ENCODE measurements at places on chromosomes 12 and 14.

GRCh38 chr14:44300916-44301315 is 206.2 kb downstream of the FSCB start:
- no peaks in the 10 kb centered on the region for H3K36me3 ChIP-seq
- H3K4me1 ChIP-seq = no peaks in the 10 kb centered on the region
- no peaks in the 10 kb centered on the region for H3K27me3 ChIP-seq
- no peak overlapping the region for H3K4me3 ChIP-seq
- H3K27ac ChIP-seq = no peak overlapping the region

DNA sequence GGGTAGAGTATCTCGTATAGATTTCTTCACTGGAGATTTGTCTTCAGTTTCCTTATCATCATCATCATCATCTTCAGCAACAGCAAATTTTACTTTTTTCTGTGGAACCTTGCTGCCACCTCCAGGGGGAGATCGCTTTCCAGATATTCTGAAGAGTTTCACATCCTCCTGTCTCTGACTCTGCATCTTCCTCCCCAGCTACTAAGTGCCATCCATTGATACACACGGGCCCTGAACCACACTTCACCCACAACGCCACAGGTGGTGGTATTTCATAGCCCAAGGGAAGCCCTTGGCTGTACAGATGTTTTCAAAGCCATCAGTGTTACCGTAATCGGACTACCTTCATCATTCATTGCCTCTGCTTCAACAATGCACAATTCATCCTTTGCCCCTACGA is 82.2 kb downstream of the PPP2R5C start:
- H3K4me3 ChIP-seq = no peak overlapping the region
- H3K27me3 ChIP-seq = no peaks in the 10 kb centered on the region
- H3K27ac ChIP-seq = peak overlapping the region; percentile 73
- H3K4me1 ChIP-seq = peaks cover 83% of the 10 kb centered on the region
- DNase-seq = peak; percentile 70

DNA sequence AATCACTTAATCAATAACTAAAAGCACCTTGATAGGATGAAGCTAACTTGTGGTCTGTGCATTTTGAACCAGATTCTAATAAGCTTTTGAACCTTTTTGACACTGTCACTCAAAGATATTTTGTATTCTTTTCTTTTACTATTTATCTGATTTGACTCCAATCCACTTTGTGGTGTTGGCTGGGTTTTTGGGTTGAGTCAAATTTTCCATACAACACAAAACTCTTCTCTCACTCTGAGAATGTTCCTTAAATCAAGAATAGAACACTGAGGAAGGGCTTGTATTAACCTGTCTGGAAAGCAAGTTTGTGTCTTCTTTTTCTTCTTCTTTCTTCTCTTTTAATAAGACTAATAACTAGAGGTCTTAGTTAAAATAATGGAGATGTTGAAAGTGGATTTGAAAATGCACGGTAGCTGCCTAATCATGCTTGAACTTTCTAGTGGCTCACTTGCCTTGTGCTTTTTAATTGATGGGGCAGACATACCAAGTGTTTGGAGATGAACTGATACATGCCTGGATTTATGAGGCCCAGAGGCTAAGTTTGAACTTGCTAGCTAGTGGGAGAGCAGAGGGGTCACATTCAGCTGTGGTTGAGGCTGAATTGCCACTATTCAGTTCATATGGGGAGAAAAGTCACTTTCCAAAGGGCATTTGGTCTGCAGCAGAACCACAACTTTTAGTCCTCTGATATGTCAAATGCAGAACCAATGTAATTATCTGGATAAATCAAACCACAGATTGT is 93.5 kb upstream of the PTHLH start:
- H3K4me3 ChIP-seq = no peak overlapping the region
- no peaks in the 10 kb centered on the region for H3K36me3 ChIP-seq
- no peak for DNase-seq
- H3K4me1 ChIP-seq = no peaks in the 10 kb centered on the region
- H3K27ac ChIP-seq = no peak overlapping the region
- H3K27me3 ChIP-seq = no peaks in the 10 kb centered on the region

- no peak overlapping the region for H3K4me3 ChIP-seq
- no peak for DNase-seq
- H3K4me1 ChIP-seq = no peaks in the 10 kb centered on the region
- H3K27ac ChIP-seq = no peak overlapping the region
- peaks cover 12% of the 10 kb centered on the region for H3K27me3 ChIP-seq
These were observed 105.6 kb downstream of the PTPRO start for GRCh38 chr12:15427913-15428312.

DNA sequence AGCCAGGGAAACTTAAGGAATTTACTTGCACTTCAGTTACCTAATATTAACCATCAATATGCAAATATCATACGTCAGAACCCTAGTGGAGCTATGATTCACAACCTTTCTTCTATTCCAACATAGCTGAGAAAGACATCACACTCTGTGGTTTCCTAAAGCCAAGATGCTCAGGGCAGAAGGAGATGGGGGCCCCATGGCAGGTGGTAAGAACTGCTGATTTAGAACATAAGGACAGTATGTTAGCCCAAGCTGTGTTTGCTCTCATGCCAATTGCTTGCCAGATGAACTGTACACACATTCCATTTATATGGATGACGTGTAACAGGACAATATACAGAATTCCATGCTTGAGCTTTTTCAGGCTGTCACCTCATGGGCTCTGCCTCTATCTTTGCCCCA is 34.6 kb downstream of the HECTD4 start:
- H3K4me1 ChIP-seq = peaks cover 26% of the 10 kb centered on the region
- no peak overlapping the region for H3K27ac ChIP-seq
- no peaks in the 10 kb centered on the region for H3K27me3 ChIP-seq
- DNase-seq = no peak
- no peaks in the 10 kb centered on the region for H3K36me3 ChIP-seq

- H3K4me1 ChIP-seq = no peaks in the 10 kb centered on the region
- no peak for DNase-seq
- no peak overlapping the region for H3K4me3 ChIP-seq
- H3K27me3 ChIP-seq = no peaks in the 10 kb centered on the region
- H3K36me3 ChIP-seq = peaks cover 22% of the 10 kb centered on the region
These were observed 13.5 kb downstream of the ETFRF1 start for GRCh38 chr12:25208554-25208953.

- no peak for DNase-seq
- H3K27me3 ChIP-seq = peaks cover 16% of the 10 kb centered on the region
These were observed 101.8 kb upstream of the EIF5 start for GRCh38 chr14:103232031-103232808.

- peak overlapping the region; percentile 87 for H3K4me3 ChIP-seq
- H3K27me3 ChIP-seq = no peaks in the 10 kb centered on the region
- H3K4me1 ChIP-seq = peaks cover 48% of the 10 kb centered on the region
- peaks cover 4% of the 10 kb centered on the region for H3K36me3 ChIP-seq
- DNase-seq = peak; percentile 54
- H3K27ac ChIP-seq = peak overlapping the region; percentile 90
These were observed 601 bp downstream of the ZNF839 start for GRCh38 chr14:102320033-102320660.

DNA sequence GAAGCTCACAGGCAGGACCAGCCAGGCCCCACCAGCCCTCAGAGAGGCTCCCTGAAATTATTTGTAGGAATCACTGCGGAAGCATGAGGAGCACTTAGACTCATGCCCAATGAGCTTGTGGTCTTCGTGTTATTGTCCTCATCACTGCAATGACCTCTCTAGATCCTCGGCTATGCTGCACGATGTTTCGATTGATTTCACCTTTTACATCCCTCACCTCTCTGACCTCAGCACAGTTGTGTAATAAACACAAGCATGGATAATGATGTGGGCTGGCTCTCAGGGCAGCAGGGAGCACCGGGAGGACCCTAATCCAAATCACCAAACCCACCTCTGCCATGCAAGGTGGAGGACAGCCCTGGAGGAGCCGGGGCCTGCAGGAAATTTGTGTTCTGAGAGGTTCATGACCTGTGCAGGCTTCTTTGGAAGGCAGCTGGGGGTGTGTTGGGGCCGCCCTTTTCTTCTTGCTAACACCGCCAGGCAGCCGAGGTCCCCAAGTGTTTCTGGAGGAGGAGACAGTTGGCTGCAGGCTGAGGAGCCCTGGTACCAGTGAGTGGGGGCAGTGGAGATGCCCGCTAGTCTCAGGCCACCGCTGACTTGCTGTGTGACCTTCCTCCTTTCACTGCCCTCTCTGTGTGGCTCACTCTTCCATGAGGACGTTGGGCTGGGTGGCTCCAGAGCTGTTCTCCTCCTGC is 29.5 kb upstream of the EML1 start:
- no peak for DNase-seq
- H3K36me3 ChIP-seq = no peaks in the 10 kb centered on the region
- H3K4me3 ChIP-seq = no peak overlapping the region
- H3K27me3 ChIP-seq = no peaks in the 10 kb centered on the region

DNA sequence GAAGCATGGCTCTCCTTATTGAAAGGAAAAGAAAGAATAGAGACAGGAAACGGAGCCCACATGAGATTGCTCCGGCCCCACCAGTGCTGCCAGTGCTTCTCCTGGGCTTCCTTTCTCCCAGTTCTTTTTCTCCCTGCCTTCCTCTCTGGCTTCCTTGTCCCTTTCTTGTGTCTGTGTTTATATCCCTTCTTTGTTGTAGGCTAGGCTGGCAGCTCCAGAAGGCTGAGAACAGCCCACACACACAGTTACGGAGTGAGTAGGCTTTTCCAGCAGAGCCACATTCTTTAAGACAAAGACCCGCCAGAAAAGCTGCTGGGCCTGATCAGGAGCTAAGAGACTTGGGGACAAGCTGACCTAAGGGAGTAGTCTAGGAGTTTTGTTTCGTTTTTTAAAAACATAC is 13.0 kb downstream of the CIPC start:
- no peak for DNase-seq
- no peak overlapping the region for H3K4me3 ChIP-seq
- no peak overlapping the region for H3K27ac ChIP-seq
- H3K27me3 ChIP-seq = no peaks in the 10 kb centered on the region

- no peak overlapping the region for H3K4me3 ChIP-seq
- peaks cover 38% of the 10 kb centered on the region for H3K36me3 ChIP-seq
- peak overlapping the region; percentile 61 for H3K27ac ChIP-seq
These were observed 88.9 kb downstream of the PTGER2 start for GRCh38 chr14:52402812-52403526.

GRCh38 chr14:73752297-73752992 is 38.3 kb upstream of the PNMA1 start:
- peak overlapping the region; percentile 90 for H3K27ac ChIP-seq
- peaks cover 98% of the 10 kb centered on the region for H3K4me1 ChIP-seq
- H3K4me3 ChIP-seq = peak overlapping the region; percentile 91
- peaks cover 45% of the 10 kb centered on the region for H3K36me3 ChIP-seq

- no peak overlapping the region for H3K4me3 ChIP-seq
- DNase-seq = no peak
- peaks cover 40% of the 10 kb centered on the region for H3K36me3 ChIP-seq
These were observed 32.8 kb upstream of the TOMM20L start for GRCh38 chr14:58362798-58363412.

DNA sequence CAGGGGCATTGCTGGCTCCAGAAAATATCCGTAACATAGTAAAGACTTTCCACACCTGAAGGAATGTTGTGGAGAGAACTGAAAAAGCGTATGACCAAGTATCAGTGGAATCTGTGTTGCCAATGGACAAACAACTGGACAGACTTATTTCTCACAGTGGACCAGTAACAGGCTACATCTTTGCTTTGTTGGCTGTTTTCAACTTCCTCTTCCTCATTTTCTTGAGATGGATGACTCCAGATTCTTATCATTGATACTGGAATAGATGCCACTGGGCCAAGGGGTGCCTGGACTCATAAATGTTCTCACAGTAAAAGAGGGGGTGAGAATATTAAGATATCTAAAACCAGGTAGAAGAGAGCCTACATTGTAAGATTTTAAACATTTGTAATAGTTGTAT is 6.4 kb downstream of the GAS2L3 start:
- H3K27me3 ChIP-seq = peaks cover 11% of the 10 kb centered on the region
- H3K27ac ChIP-seq = no peak overlapping the region
- no peaks in the 10 kb centered on the region for H3K36me3 ChIP-seq
- no peak for DNase-seq

DNA sequence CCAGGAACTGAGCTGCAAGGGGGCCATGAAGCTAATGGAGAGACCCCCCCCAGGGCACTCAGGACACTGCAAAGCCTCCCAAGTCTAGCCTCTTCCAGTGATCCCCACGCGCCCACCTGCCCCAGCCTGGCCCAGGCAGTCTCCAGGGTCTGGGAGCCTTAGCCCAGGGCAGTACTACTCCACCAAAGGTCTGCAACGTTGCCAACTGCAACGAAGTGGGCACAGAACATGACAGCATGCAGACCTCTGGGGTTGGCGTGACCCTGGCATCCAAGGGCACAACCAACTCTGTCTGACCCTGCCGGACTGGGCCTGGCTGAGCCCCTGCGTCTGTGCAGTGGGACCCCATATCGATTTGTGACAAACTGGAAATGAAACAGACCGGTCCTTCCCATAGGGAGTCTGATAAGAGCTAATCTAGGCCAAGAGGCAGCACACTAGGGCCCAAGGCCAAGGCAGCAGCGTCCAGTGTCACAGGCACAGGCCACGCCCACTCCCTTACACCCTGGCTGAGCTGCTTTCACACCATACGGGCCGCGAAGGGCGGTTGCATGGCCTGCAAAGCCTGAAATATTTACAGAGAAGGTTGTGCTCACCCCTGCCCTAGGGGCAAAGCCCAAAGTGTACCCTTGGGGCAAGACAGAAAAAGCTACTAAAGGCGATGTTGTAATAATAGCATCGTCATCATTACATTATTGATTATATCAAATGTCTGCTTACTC is 76.7 kb downstream of the NCOR2 start:
- H3K27ac ChIP-seq = no peak overlapping the region
- peaks cover 31% of the 10 kb centered on the region for H3K4me1 ChIP-seq
- no peak overlapping the region for H3K4me3 ChIP-seq
- peaks cover 8% of the 10 kb centered on the region for H3K36me3 ChIP-seq
- no peaks in the 10 kb centered on the region for H3K27me3 ChIP-seq

DNA sequence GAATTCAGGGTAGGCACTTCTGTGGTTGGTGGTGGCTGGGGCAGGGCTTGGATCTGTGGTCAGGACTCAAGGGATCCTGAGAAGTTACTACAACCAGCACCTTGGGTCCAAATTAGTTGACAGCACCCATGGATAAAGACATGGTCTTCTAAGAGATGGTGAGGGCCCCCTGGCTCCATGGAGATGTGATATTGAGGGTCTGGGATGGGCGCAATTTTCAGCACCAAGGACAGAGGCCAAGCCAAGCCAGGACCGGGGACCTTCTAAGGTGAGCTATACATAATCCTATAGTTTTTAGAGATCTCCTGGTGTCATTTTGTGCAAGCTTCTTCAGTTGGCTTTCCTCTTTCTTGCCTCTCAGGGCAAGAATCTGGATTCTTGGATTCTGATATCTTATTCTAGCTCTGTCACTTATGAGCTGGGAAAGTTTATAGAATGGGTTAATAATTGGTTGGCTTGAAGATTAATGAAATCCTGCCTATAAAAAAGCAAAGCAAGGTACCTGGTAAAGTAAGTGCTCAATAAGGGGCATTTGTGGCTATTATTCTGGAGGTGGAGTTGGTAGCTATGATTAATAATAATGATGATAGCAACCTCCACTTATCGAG is 130.1 kb upstream of the LHX5 start:
- H3K36me3 ChIP-seq = no peaks in the 10 kb centered on the region
- peak; percentile 32 for DNase-seq
- H3K4me1 ChIP-seq = no peaks in the 10 kb centered on the region

- no peak for DNase-seq
- H3K36me3 ChIP-seq = no peaks in the 10 kb centered on the region
- H3K4me1 ChIP-seq = no peaks in the 10 kb centered on the region
- H3K27ac ChIP-seq = no peak overlapping the region
- H3K4me3 ChIP-seq = no peak overlapping the region
These were observed 42.0 kb downstream of the SLC5A8 start for GRCh38 chr12:101168001-101168400.

Data from activated CD8-positive, alpha-beta T cell treated with anti-CD3 and anti-CD28 coated beads, Interleukin-2, amount 10 ng/mL, durations not matched to agents 7 days and 5 days (primary cell).